HFF-Myc (cell line): ENCODE measurements at places on chromosomes 6 and 20.

- no peak for DNase-seq
Measured at GRCh38 chr6:140401761-140402160, 1027.3 kb upstream of the CITED2 start.

DNA sequence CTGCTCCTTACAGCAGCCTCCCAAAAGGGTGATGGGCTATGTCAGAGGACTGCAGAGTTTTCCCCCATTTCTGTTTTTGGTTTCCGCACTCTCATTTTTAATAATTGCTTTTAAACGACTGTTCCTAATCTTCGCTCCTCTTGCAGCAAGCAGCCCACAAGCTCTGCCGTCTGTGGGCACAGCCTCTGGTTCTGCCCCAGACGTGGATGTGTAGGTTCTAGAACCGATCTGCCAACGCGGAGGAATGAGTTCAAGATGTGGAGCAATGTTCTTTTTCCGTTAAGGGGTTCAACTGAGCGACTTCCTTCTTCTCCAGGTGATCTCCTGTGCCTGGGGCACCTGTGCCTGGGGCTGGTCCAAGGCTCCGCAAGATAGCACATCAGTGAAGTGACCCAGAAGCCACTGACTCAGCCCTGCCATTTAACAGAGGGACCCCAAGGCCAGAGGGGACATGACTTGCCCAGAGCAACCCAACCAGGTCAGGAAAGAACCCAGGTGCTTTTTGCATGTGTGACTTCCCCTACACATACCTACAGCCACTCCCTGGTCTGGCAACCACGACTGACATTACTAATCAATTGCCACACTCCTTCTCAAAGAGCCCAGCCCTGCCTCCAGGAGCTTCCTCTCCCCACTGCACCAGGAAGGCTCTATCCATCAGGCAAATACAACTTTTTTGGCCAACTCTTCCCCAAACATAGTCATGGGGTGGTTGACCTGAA lies 22.7 kb downstream of the PMEPA1 start:
- DNase-seq = no peak

DNA sequence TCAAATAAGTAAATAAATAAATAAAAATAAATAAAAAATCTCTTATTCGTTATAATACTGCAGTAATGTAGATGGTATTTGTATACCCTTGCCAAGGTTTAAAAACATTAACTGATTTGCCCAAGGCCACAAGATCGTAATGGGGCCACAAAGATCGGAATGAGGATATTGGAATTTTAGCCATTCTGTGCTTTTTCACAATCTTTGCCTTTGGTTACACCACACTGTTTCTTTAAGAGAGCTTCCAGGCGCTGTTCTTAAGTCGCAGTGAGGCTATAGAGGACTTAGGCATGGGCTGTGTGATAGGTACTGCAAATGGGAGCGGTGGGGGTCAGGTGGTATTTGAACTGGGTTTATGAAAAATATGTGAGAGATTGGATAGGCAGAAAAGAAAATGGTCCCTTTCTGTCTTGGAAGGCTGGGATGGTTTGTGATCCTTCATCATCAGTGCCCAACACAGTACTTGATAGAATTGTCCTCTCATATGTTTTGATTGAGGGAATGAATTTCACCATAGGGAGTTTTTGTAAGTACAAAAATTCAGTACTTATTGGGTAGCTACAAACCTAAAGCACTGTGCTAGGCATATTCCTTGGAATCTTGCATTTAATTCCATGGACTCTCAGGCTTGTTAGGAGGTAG lies 1.4 kb downstream of the NUS1 start:
- DNase-seq = no peak

DNA sequence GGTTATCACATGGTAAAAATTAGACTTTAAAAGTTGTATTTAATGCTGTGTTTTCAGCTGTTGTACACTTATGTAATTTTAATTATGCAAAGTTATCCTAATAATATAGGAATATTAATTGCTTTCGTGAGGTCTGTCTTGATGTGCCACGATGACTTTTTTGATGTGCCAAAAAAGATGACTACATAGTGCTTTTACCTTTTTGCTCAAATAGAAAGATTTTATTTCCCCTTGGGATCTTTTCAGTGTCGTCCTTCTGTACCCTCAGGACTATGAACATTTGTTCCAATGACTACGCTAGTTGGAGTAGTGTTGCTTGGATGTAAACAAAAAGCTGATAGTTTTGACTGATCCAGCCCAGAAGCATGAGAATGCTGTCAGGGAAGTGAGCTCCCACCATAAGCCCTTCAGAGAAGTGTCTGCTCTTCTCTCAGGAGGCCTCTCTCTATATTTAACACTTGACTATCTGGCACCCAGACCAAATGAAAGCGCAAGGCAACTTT lies 1.2 kb upstream of the CD164 start:
- DNase-seq = no peak

- no peak for DNase-seq
Measured at GRCh38 chr6:42530296-42530695, 33.5 kb upstream of the UBR2 start.

DNA sequence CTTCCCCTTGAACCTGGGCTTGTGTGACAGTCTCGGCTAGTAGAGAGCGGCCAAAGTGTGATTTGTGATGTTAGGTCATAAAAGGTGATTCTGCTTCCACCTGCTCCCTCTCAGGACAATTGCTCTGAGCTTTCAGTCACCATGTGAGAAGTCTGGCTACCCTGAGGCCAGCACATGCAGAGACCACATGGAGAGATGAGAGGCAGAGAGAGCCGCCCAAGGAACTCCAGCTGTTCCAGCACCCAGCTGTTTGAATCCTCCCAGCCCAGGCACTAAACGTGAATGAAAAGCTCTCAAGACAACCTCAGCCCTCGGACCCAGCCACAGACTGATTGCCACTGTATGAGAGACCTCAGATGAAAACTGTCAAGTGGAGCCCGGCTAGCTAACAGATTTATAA lies 143.4 kb upstream of the EEF1E1 start:
- no peak for DNase-seq

- no peak for DNase-seq
Measured at GRCh38 chr6:41872147-41872546, 23.0 kb downstream of the USP49 start.

- DNase-seq = no peak
Measured at GRCh38 chr6:6328451-6328850, 8.0 kb upstream of the F13A1 start.

- DNase-seq = no peak
Measured at GRCh38 chr6:44967481-44967880, 360.6 kb upstream of the RUNX2 start.

DNA sequence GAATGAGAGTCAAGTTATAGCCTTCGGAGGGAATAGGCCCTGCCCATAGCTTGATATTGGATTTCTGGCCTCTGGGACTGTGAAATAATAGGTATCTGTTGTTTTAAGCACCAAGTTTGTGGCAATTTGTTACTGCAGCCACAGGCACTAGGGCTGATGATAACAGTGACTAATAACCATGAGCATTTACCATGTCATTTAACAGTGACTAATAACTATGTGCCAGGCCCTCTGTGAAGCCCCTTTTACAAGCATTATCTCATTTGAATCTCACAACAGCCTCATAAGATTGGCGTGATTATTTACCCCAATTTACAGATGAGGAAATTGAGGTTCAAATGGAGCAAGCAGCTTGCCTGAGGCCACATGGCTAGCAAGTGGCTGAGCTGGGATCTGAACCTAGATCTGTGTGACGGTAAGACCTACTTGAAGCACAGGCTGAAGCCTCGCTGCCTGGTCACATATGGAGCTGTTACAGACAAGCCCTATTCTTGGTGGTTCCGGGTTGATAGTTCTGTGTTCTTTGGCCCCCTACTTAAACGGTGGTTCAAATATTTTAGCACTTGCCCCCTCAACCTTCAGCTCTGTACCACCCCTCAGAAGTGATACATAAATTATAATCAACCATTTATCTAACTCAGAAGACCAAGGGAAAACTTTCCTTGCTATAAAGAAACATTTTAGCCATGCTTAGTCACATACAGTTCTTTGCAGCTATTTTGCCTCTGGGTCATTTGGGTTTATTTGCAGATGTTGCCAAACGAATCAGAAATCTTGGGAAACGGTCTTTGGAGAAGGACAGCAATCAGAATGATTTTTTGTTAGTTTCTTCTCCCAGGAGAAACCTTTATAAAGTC lies 98.3 kb downstream of the ELOVL5 start:
- no peak for DNase-seq

GRCh38 chr6:13296536-13296997 lies 31.8 kb downstream of the TBC1D7 start:
- DNase-seq = no peak

DNA sequence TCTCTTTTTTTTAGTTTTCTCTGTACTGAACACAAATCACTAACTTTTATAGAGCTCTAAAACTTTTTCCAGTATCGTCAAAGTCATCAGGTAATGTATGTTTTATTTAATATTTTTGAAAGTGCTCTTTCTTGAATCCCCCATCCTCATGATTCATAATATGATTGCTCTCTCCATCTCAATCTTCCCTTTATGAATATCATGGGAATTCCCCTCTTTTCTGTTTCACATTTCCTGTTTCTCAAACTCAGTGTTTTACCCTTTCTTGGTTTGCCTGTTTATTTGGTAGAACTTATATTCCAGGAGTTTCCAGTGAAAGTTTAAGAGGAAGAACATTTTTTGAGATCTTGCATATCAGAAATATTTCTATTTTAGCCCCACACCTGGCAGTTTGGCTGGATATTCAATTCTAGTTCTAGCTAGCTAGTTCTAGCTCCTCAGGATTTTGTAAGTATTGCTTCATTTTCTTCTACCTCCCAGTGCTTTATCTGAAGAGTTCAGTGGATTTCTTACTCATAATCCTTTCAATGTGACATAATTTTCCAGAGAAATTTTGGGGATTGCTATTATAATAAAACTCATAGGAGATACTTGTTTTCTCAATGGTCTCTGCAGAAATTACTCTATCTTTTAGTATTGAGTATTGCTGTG lies 6.1 kb upstream of the C6orf58 start:
- no peak for DNase-seq

DNA sequence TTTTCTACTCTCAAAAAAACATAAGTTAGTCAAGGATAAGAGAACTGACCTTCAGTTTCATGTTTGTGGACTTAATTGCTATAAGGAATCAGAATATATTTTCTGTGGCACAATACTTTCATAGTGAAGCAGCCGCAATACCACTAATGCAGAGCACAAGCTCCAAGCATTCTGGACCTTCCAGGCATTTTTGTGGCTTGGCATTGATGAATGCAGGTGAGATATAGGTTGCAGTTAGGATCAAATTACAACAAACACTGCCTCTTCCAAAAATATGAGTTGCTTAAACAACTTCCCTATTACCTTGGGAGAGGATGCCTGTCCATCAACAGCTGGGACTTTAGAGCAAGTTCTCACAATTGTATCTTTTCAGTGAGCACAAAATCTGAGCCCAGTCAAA lies 162.8 kb upstream of the RSPO3 start:
- DNase-seq = no peak

GRCh38 chr20:33635341-33635740 lies 26.8 kb upstream of the C20orf144 start:
- no peak for DNase-seq

- DNase-seq = no peak
Measured at GRCh38 chr20:63139356-63139755, 76.6 kb downstream of the YTHDF1 start.

DNA sequence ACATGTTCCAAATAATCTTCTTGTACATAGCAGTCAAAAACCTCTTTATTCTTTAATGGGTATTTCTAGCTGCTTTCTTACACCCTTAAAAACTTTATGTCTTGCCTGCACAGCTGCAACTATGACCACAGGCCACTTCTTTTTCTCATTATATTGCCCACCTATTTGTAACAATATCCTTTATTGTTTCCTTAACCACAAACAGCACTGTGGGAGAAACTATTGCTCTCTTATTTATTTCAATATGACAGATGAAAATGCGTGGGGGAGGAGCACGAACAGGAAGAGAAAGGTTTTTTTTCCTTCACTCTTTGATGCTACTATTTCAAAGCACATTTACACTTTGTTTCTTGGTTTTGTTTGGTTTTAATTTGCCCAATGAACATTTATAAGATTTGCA lies 253.5 kb downstream of the GJA1 start:
- no peak for DNase-seq

DNA sequence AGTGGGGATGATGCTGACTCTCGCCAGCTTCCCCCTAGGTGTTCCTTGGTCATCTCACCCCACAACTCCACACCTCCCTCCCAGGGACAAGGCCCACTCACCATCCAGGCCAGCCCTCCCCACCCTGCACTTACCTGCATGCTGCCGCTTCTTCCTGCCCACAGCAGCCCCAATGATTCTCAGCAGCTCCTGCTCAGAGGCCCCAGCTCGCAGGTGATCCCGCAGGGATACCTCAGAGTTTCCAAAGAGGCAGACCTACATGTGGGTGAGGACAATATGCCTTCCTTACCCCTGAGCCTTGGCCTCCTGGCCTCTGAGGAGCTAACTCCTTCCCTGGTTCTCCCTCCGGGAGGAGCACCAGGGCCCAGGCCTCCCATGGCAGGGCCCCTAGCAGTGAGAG lies 24.6 kb downstream of the MOCS1 start:
- no peak for DNase-seq

- DNase-seq = peak; percentile 2
Measured at GRCh38 chr6:100512203-100512862, 47.6 kb upstream of the SIM1 start.

- no peak for DNase-seq
Measured at GRCh38 chr6:90221403-90221802, 75.2 kb downstream of the BACH2 start.

- no peak for DNase-seq
Measured at GRCh38 chr6:107244742-107245480, 129.6 kb upstream of the BEND3 start.

GRCh38 chr6:31966997-31967925 lies 4.7 kb downstream of the DXO start:
- DNase-seq = no peak

- no peak for DNase-seq
Measured at GRCh38 chr6:43831191-43831590, 61.2 kb downstream of the VEGFA start.

- peak; percentile 85 for DNase-seq
Measured at GRCh38 chr20:57991211-57991881, 237.1 kb downstream of the ANKRD60 start.

- no peak for DNase-seq
Measured at GRCh38 chr20:36932476-36933426, 18.8 kb downstream of the SAMHD1 start.

- no peak for DNase-seq
Measured at GRCh38 chr20:62622877-62623487, 19.3 kb upstream of the SLCO4A1 start.
